ENCODE measurements at places on chromosomes 5 and 9.

DNA sequence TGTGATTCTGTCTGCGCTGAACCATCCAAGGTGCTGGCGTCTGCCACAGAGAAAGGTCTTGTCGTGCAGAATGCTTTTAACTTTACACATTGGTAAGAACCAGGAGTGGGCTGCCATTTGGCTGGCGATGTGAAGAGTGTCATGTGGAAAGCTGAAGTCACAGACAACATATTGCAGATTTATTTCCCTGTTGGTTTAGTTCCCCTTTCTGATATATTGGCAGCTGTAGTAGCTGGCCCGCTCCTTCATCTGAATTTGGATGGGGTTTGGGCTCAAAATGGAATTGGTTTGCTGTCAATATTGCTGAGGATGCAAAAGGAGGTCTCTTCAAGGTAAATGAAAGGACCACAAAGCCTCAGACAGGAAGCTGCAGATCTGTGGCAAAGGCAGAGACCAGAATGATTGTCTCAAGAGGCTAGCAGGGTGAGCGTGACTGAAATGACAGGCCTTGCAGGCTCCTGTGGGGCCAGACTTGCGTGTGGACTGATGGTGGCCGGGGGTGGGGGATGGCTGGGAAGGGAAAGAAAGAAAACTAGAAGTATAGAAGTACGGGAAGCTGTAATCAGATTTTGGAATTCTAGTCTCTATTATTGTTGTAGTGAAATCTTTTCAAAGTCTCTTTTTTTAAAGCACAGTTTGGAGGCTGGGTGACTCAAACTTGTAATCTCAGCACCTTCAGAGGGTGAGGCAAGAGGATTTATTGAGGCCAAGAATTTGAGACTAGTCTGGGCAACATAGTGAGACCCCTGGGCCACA lies 25.1 kb upstream of the CD180 start:
- DNase-seq: no peak

GRCh38 chr9:81669041-81669651 lies 20.2 kb downstream of the TLE1 start:
- DNase-seq: no peak

- peak; percentile 98 for DNase-seq
These were observed 27.5 kb downstream of the B4GALT1 start for GRCh38 chr9:33139421-33140228.

DNA sequence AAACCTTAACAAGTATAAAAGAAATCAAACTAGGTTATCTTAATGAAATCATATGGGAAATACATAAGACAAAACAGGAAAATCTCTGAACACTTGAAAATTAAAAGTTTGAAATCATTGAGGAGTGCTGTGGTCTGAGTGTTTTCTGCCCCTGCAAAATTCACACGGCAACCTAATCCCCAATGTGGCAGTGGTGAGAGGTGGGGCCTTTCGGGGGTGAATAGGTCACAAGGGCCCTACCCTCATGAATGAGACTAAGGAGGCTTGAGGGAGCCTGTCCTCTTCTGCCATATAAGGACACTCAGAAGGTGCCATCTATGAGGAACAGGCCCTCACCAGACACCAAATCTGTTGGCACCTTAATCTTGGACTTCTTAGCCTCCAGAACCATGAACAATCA lies 10.7 kb downstream of the CAMSAP1 start:
- DNase-seq: no peak

DNA sequence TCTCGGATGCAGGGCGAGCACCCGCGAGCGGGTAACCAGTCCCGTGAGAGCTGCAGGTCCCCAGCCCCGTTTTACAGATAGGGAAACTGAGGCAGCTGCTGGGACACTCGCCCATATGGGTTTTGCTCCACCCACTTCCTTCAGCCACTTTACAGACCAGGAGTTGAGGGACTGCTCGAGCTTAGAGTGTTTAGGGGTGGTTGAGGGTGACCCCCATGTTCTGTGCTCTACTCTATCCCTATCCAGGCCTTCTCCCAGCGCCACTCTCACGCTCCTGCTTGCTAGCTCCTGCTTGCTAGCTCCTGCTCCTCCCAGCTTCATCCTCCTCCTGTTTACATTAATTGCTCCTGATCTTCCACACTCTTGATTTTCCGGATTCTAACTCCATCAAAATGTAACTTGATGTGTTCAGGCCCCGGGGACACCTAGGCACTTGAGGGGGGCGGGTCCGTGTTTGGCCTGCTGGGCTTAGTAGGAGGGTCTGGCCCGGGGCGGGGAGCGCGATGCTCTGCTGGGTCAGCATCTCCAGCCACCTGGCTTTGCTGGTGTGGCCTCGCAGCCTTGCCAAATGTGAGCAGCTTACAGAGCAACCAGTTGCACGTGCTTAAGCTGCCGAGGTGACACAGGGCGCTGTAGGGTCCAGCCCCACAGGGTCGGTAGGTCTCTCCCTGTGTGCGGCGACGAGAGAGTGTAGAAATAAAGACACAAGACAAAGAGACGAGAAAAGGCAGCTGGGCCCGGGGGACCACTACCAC lies 1.5 kb upstream of the PTGES2 start:
- DNase-seq: no peak

DNA sequence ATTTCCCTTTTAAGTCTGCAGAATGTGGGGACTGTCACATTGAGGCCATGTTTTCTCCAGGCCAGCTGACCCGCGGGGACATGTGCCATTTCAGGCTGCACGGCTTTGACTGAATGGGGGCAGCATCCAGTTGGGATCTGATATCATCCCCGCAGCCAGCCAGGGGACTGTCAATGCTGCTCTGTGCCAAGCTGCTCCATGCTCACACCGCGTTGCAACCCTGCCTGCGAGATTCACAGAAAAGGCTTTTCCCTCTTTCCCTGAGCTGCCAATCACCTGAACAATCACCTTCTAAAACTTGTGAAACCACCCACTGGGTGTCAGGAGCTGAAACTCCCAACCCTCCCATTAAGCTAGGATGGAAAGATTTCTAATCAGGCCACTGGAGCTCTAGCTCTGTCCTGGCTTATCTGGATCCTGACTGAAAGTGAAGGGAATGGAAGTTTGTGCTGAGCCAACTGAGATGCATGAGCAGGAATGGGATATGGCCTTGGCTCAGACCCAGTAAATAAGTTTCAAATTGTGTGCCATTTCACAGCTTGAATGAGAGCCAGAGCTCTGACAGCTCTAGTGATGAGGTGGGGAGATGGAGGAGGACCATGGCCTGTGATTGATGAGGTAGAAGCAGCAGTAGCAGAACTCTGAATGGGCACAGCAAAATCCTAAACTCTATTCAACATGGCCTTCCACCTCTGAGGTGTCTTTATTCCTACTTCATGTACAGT lies 34.5 kb upstream of the ZNF366 start:
- no peak for DNase-seq

DNA sequence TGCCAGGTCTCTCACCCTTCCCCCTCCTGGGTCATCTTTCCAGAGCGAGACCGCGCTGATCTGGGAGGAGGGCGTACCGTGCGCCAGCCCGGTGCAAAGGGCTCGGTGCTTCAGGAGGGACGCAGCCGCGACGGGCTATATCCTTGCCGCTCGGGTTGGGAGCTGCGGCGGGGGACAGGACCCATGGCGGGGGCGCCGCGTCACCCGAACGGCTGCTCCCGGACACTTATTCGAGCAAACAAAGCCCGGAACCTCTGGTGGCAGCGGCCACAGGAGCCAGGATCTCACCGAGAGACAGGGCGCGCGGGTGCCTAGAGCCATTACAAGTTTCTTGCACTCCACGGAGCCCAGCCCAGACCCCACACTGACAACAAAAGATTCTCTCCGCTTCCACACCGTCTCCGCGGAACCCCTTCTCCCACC lies 1.3 kb downstream of the SEMA6A start:
- DNase-seq: peak; percentile 13

- DNase-seq: no peak
These were observed 209.5 kb downstream of the MEF2C start for GRCh38 chr5:88673253-88674105.

GRCh38 chr9:136726631-136727191 lies 14.3 kb downstream of the DIPK1B start:
- DNase-seq: peak; percentile 39

DNA sequence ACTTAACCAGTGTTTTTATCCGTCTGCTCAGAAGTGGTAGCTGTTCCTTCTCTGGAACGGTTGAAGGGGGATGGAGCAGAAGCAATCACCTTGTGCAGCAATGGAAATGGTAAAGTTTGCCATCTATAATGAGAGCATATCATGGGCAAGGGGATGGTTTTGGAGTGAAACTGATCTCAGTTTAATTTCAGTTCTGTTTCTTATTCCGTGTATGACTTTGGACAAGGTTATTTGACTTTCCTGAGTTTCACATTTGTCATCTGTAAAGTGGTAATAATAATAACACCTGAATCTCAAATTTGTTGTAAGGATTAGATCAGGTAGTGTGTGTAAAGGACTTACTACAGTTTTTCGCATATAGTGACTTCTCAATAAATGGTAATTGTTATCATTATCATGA lies 106.1 kb downstream of the PCSK1 start:
- DNase-seq: no peak

GRCh38 chr5:172418862-172419814 lies 35.2 kb downstream of the SH3PXD2B start:
- no peak for DNase-seq

DNA sequence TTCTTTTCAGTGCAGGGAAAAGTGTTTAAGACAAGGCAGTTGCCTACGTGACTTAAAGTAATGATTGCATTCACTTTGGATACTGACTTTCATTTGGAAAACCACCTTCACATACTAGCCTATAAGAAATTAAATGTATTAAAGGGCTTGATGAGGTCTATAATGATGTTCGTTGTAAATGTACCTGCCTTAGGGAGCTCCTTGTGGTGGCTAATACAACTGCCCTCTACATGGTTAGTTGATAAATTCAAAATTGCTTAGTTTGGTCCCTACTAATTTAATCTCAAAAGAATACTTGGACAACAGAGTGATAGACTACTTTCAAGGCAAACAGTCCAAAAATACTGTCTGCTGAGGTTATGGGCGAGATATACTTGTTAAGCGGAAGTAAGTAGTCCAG lies 3.8 kb downstream of the VLDLR start:
- no peak for DNase-seq

- DNase-seq: no peak
These were observed 38.9 kb downstream of the AHRR start for GRCh38 chr5:360257-361027.

DNA sequence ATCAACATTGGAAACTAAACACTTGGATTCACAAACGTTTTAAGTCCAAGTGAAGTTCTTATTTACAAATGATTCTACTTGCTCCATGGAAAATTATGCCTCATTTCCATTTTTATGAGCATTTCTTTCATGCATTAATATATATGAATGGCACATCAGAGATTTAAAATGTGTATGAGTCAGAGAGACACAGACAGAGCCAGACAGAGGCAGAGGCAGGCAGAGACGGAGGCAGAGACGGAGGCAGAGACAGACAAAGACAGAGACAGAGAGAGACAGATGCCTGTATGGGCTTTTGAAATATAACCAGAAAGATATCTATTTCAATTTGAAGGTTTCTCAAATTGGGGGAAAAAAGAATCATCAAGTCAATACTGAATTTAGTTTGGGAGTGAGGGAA lies 649.0 kb downstream of the PTPRD start:
- no peak for DNase-seq

- DNase-seq: no peak
These were observed 58.9 kb downstream of the HSPA4 start for GRCh38 chr5:133110709-133111108.
